ENCODE measurements at places on chromosomes 12 and 14.
A peak's percentile ranks its signal among the peaks of the same experiment; 100 is the strongest.

DNA sequence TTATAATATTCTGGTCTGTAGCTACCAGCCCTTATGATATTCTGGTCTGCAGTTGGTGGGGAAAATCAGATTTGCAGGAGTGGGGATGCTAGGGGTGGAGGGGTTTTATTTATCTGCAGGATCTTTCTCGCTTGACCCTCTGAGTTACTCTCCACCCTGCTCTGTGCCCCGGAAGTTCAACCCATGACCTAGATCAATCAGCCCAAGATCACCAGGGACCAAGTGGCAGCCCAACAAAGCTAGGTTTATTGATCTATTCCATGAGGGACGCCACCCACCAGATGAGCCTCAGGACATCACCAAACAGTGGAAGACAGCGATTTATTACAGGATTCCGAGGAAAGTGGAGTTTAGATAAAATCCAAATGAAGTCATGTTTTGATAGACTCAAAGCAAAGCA lies 25.8 kb upstream of the C12orf76 start:
- DNase-seq: no peak

- DNase-seq: no peak
Measured at GRCh38 chr12:32970465-32971110, 74.0 kb upstream of the PKP2 start.

GRCh38 chr12:104758771-104759170 lies 199.3 kb downstream of the SLC41A2 start:
- no peak for DNase-seq

GRCh38 chr14:81169711-81170103 lies 51.1 kb downstream of the GTF2A1 start:
- no peak for DNase-seq

- DNase-seq: no peak
Measured at GRCh38 chr12:102903337-102904007, 13.6 kb downstream of the PAH start.

GRCh38 chr14:21382886-21383847 lies 652 bp downstream of the SUPT16H start:
- DNase-seq: peak; percentile 63

DNA sequence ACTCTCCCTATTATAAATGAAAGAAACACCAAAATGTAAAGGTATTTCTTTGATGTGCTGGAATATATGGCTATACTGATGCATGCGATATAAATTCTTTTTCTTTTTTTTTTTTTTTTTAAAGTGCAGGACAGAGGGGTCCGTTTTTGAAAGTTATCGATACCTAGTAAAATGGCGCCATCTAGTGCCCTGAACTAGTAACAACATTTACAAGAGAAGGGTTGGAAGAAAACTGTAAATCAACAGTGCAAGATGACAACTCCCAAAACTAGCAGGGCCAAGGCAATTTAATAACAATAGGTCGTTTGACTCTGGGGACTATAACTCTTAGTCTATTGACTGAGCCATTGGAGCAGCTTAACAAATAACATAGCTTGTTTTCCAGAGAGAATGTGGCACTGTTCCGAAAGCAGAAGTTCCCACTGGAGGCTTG lies 137.7 kb downstream of the SPTSSA start:
- no peak for DNase-seq

- DNase-seq: no peak
Measured at GRCh38 chr12:19988948-19989347, 379.4 kb upstream of the PDE3A start.

GRCh38 chr12:80704420-80704819 lies 3.0 kb upstream of the MYF6 start:
- DNase-seq: no peak

DNA sequence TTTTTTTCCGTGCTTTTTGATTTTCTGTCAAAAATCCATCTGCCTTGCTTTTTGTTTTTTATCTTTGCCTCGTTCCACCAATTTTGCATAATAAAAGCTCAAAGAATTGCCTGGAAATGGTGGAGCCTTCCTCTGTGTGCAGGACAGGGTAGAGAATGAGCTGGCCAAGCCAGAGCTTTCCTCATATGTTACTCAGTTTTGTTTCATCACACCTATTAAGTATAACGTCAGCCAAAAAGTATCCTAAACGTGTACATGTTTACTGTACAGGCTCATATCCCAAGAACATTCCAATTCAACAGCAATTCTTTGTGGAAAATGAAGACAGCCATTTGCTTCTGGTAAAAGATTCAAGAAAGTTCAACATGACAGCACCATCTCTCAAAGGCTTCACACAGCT lies 191.2 kb upstream of the LMNTD1 start:
- no peak for DNase-seq

GRCh38 chr12:26281320-26281719 lies 85.9 kb downstream of the SSPN start:
- no peak for DNase-seq

- no peak for DNase-seq
Measured at GRCh38 chr12:110677982-110678381, 10.9 kb downstream of the HVCN1 start.

DNA sequence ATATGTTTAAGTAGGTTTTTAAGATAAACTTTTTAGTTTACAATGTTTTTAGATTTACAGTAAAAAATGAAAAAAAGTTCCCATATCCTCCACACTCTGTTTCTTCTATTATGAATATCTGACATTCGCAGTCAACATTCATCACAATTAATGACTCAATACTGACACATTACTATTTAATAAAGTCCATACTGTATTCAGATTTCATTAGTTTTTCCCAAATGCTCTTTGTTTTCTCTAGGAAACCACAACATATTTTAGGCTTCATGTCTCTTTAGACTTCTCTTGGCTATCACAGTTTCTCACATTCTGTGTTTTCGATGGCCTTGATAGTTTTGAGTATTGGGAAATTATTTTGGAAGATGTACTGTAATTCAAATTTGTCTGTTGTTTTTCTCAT lies 399.8 kb downstream of the SLC6A15 start:
- no peak for DNase-seq

GRCh38 chr12:59164991-59165718 lies 244.9 kb upstream of the LRIG3 start:
- DNase-seq: no peak

- no peak for DNase-seq
Measured at GRCh38 chr14:96176275-96176674, 28.4 kb upstream of the BDKRB2 start.

DNA sequence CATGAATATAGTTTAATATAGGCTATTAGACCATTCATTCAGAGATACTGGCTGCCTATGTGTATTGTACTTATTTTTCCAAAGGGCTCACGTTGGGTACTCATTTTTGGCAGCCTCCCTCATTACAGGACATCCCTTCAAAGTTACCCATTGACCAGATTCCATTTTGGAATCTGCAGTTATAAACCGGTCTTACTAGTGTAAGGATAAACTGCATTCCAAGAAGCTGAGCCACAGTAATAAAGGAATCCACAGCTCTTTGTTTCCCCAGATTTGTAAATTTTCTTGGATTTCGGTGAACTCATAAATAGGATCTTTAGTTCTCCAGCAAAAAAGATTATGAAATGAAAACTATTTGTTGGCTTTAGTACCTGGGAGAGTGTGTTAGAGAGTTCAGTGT lies 18.9 kb upstream of the CFL2 start:
- DNase-seq: no peak

DNA sequence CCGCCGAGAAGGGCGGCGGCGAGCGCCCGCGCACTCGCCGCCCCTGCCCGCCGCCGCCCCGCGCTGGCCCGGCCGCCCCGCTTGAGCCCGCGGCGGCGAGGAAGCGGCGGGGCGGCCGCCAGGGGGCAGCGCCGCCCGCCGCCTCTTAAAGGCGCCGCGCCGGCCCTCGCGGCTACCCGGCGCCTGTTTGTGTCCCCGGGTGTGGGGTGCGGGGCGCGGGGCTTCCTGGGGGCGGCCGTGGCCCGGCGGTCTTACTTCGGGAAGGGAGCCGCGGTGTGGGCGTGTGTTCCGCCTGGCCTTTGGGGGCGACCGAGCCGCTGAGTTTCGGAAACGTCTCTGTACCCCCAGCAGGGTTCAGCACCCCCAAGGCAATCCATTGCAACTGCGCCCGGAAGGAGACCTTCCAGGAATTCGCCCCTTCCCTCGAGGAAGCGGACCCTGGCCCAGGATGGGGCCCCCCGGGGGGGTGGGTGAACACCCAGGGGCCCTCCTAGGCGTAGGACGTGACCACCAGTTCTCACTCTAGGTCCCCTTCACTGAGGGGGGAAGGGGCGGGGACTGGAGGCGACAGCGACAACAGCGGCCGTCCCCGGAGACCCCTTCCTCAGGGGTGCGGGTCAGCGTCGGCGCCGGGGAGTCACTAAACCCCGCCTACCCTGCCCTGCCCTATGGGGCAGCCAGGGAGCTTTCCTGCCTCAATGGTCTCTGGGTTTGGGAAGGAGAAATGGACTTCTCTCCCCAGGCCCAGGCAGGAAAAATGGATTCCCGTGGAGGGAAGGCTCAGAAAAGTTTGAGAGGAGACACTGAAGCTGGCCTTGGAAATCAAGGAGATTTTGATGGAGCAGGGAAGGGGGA lies at the start of gene ITPK1:
Gene ITPK1 (minus strand): TSS at position 105 of the 855 bp plus-strand sequence. CDS start 762 bp downstream, outside the sequence.
- peak; percentile 66 for DNase-seq

DNA sequence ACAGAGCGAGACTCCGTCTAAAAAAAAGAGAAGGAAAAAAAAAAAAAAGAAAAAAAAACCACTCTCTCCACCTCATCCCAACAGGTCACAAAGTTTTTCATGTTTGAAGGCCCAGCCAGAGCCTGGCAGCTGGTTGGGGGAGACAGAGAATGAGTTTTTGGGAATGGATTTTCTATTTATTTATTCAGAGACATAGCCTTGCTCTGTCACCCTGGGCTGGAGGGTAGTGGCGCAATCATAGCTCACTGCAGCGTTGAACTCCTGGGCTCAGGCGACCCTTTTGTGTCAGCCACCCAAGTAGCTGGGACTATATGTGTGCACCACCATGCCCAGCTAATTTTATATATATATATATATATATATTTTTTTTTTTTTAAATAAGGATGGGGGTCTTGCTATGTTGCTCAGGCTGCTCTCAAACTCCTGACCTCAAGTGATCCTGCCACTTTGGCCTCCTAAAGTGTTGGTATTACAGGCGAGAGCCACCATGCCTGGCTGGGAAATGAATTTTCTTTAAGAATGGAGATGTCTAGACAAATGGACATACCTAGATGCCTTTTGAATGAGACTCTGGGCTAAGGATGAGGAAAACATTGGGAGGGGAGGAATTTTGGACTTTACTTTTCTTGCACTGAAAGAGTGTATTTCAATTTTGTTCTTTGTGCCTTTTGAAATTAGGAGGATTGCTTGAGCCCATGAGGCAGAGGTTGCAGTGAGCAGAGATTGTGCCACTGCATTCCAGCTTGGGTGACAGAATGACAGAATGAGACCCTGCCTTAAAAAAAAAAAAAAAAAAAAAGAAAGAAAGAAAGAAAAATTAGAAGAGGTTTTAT lies 16.9 kb upstream of the PPP1R1A start:
- no peak for DNase-seq

DNA sequence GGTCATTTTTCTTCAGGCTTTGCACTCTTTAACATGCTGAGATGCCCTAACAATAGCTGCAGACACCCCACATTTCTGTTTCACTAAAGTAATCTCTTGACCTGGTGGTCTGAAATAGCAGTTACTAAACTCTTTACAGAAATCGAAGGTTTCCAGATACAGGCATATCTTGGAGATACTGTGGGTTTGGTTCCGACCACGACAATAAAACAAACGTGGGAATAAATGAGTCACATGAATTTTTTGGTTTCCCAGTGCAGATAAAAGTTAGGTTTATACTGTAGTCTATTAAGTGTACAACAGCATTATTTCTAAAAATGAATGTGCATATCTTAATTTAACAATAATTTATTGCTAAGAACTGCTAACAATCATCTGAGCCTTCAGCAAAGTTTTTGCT lies 208.7 kb downstream of the EGLN3 start:
- DNase-seq: no peak

GRCh38 chr14:61662437-61663311 lies 32.6 kb upstream of the HIF1A start:
- peak; percentile 57 for DNase-seq

DNA sequence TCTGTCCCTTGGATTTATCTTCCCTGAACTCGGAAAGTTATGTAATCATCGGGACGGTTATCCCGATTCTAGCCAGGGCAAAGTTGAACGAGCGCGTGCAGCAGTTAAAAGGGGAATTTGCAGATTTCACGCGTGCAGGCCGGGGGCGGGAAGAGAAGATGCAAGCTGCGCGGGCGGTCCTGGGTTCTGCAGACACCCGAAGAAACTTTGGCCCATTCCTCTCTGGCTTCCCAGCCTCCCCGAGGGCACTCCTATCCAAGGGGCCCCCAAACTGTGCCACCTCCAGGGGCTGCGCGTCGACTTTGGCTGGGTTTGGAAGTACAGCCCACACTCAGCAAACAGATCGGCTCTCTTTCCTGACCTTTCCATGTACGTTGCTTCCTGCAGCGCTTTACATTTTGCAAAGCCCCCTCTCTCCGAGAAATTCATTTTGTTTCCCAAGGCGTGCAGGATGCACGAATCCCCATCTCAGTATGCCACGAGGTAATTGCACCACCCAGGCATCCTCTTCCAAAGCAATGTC lies 941 bp upstream of the PPP1CC start:
- DNase-seq: no peak

DNA sequence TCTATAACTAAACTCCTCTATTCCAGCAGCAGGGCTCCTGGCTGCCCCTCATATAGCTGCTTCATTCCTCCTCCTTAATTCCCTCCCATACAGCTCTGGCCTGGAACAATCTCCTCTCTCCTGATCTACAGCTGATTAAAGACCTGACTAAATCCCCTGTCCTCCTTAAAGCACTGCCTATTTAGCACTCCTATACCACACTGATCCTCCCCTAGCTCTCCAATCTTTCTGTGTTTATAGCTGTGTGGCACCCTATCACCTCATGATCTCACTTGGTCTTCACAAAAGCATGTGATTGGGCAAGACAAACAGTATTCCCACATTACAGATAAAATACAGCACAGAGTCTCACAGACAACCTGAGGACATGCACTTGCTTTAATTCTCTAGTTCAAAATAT lies 17.4 kb downstream of the FMNL3 start:
- no peak for DNase-seq

DNA sequence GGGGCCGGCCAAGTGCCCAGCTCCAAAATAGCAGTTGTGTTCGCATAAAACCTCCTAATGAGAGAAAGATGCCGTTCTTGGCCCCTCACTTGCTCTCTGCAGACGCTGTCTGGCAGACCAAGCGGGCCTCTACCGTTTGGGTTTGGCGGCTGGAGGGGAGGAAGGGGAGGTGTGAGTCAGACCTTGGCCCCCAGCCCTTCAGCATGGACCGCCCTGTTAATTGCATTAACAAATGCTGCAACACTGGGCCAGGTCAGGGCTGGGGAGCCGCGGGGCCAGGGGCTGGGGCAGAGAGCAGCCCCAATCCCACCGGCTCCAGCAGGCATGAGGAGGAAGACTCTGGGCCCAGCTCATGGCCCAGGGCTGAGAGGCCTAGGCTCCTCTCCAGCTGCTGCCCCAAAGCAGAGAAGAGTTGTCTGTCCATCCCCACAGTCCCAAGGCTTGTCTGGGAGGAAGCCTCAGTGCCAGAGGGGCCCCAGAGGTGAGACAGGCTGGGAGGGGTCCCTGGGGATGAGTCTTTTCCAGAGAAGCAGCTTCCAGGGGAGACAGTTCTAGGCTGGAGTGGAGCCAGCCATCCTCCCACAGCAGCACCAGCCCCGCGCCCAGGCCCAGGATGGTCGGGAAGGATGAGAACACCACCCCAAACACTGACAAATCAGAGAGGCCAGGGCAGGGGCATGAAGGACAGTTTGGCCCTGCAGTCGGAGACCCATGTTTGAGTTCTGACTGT lies 16.9 kb downstream of the LTBP2 start:
- no peak for DNase-seq

- DNase-seq: no peak
Measured at GRCh38 chr12:544941-545635, 85.3 kb downstream of the B4GALNT3 start.

- DNase-seq: no peak
Measured at GRCh38 chr12:104059963-104060362, 4.4 kb upstream of the HCFC2 start.

All from stimulated activated CD4-positive, alpha-beta T cell treated with anti-CD3 and anti-CD28 coated beads, Interleukin-2, amount 100 ng/mL, for 24 hours (primary cell).